Lower leg skin (tissue), 4 donors: ENCODE measurements at places on chromosomes 16 and 17. TPM values are rescaled to one million over a fixed set of nuclear protein-coding genes. Genes with fewer than 3 reads are reported as not detected.

DNA sequence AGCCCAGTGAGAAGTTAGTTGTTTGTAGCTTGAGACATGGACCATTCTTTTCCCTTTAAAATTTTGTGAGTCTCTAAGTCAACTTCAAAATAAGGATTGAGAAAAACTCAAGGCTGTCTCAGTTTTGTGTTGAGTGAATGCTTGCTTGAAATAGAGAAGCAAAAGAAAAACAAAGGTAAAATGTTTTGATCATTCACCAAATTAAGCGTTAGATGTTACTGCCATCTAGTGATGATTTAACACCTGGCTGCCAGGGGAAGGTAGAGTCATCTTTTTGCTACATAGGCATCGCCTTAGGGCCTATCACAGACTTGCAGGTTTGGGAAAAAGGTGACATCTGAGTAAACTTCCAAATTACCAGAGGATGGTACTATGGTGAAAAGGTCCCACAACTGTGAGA lies 74.4 kb downstream of the PCTP start:
- no peak for DNase-seq

DNA sequence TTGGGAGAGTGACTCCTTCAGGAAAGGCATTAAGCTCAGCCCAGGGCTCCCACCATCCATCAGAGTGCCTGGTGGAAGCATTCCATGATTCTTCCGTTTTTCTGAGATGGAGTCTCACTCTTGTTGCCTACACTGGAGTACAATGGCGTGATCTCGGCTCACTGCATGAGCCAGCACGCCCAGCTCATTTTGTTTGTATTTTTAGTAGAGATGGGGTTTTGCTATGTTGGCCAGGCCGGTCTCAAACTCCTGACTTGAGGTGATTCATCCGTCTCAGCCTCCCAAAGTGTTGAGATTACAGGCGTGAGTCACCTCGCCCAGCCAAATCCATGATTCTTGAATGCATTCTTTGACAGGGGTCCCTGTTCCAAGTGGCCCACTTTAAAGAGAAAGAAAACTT lies 23.1 kb downstream of the MIS12 start:
- no peak for DNase-seq

DNA sequence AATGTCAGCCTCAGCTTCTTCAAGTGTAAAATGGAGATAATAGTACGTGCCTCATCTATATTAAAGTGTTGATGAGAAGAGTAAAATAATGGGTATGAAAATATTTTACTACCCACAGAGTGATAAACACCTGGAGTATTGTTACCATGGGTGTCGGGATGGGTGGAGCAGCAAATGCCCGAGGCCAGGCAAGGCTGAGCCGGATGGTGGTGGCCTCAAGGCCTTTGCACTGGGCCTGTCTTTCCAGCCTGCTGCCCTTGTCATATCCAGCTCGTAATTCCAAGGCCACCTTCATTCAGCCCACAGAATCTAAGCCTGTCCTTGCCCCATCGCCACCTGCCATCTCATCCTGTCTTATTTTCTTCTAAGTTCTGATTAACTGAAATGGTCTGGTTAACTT lies 49.4 kb downstream of the SNX29 start:
- no peak for DNase-seq

The PPL gene
- total RNA-seq: 545 TPM

The NUPR1 gene
- 275 TPM for total RNA-seq

- no peak for DNase-seq
These were observed 14.2 kb downstream of the SLX4 start for GRCh38 chr16:3597226-3597625.

The CHAD gene
- total RNA-seq: 6.4 TPM

The ABCA8 gene
- 17.9 TPM for total RNA-seq
